ENCODE measurements at places on chromosomes 3 and 15. TPM values are rescaled to one million over a fixed set of nuclear protein-coding genes. Genes with fewer than 3 reads are reported as not detected.

DNA sequence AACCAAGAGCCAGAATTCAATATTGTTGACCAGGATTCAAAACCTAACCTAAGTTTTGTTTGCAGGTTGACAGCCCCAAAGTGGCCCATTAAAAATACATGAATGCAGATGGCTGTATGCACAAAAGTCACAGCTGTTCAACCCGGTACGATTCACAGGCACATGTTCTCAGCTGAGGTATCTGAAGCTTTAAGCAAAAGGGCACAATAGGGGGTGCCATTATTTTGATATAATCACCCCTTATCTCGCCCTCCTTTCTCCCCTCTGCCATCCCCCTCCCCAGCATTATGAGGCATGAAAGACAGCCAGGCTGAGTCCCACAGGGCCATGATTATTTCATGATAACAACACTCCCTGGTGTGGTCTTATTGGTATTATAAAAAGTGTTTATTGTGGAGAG lies 264.9 kb downstream of the EBLN2 start:
- DNase-seq, result no peak

GRCh38 chr3:16070707-16071106 lies 103.8 kb upstream of the GALNT15 start:
- no peak for DNase-seq

The EIF5A2 gene
- 14.3 TPM for total RNA-seq

DNA sequence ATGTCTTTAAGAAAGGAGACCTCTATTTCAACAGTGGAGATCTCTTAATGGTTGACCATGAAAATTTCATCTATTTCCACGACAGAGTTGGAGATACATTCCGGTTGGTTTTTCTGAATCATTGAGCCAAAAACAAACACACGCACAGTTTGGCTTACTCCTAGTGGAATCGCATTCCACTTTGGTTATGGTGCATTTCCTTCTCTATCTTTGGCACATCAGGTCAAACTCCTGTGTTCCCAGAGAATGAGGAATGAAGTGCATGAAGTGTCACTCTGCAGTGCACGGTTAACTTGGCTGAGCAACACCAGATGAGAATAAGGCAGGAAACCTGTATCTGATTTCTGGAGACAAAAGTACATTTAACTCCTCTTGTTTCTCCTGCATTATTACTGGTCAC lies 38.5 kb downstream of the HDC start:
- DNase-seq, result peak; percentile 54

- DNase-seq, result no peak
Measured at GRCh38 chr3:4778740-4779139, 200.5 kb upstream of the BHLHE40 start.

The CCDC13 gene
- 1.2 TPM for total RNA-seq

The MYRIP gene
- 0.10 TPM for total RNA-seq

DNA sequence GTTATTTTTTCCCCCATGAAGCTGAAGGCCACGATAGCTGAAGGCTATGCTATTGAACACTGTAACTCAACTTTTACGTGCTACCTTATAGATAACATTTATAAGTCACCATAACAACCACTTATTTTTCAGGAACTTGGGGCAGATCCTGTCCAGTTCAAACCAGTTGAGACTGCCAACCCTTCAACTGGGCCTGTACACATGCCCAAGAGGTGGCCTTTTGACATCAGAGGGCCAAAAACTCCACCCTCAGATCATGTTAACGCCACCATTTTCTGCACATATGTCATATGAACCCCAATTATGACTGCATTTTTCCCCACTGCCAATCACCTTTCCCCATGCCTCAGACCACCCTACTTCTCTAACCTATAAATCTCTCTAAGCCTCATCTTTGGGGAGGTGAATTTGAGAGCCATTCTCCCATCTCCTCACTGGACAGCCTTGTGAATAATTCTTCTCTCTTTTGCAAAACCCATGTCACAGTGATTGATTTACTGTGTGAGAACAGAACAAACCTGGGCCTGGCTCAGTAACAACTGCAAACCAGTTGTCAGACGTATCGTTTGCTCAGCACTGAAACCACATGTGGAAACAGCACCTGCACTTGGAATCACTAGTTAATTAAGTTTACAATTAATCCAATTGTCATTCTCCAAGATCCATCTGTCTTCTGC lies 42.5 kb downstream of the ZNF445 start:
- no peak for DNase-seq

DNA sequence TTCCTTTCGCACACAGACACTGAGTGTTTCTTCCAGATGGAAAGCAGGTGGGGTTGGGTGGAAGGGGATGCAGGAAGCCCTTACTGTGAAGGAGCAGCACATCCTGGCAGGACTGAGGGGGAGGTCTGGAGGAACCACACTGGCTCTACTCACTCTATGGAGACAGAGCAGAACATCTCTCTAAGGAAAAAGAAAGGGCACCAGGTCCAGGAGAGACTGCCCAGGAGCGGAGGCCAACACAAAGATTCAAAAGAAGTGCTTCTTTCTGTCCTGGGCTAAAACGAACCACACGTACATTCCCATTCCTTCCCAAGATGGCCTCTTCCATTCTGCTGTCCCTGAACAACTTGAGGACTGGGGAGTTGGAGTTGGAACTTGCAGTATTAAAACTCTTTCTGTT lies 13.8 kb upstream of the VIPR1 start:
- DNase-seq, result no peak

The CCR3 gene
- not detected for total RNA-seq

- DNase-seq, result no peak
Measured at GRCh38 chr3:188417766-188418165, 263.8 kb downstream of the LPP start.

DNA sequence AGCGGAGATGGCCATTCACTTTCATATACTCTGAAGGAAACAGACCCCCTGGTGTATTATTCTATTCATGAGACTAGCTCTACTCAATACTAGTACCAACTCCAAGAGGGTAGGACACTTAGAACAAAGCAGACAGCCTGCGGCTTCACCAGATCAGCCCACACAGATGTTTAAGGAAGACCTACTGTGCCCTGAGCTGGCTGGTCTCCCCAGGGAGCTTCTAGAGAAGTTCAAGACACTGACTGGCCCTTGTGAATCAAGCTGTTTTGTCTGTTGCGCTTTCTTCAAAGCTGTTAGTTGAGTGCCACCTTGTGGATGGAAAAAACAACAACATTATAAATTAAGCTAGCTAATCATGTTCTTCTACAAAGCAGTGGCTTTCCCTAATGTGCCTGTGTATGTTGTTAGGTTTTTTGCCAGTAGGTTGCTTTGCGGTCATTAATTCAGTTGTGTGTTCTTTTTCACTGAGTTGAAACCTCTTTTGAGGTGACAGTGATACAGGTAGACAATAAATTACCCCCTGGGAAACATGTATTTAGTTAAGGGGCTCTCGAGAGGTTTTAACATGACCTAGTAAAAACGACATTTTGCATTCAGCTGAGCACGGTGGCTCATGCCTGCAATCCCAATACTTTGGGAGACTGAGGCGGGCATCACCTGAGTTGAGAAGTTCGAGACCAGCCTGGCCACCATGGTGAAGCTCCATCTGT lies 64.2 kb upstream of the MYZAP start:
- peak; percentile 93 for DNase-seq

DNA sequence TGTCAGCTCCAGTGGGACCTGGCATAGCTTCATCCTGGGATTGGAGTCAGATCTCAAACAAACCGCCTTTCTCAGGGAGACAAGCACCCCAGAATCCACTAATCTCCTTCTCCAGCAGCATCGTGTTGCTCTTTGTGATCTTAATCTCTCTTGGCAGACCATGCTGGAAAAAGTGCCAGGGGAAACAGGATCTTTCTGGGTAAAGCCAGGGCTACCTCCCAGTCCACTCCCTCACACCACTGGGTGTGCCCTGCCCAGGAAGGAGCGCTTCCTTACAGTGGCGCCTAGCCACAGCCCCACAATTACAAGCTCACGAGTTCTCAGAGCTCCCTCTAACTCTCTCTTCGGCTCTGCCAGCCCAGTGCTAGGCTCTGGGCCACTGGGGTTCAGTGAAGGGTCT lies 32.2 kb downstream of the RPLP1 start:
- no peak for DNase-seq

DNA sequence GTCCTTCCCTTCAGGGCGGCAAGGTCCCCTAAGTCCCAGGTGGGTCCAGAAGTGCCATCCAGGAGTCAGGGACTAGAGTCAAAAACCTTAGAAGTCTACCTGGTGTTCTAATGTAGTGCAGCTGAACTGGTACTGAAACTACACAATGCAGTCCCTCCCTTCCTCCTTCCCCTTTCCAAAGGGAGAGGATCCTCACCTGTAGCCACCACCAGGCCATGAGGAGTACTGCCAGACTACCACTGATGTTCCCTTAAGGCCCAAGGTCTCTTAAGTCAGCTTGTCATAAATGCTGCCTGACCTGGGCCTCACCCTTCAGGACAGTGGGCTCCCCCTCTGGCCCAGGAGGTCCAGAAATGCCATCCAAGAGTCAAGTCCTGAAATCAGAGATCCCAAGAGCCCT lies 98.9 kb downstream of the ULK4 start:
- no peak for DNase-seq

The STRIT1 gene
- not detected for total RNA-seq

The AADACL2 gene
- not detected for total RNA-seq

DNA sequence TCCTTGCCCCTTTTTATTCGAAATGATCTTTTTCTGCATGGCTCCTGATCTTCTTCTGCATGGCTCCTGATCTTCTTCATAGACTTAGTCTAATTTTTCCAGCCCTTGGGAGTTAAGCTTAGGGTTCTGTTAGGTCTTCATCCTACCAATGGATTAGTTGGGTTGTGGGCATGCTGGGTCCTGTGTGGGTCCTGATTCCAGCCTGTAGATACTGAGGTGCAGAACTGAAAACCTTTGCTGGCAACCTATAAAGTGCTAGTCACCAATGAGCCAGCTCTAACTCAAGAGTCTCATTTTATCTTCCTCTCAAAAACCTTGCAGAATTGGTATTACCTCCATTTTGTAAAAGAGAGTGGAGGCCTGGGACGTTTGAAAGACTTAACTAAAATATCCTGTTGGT lies 229.2 kb downstream of the CLSTN2 start:
- no peak for DNase-seq

- no peak for DNase-seq
Measured at GRCh38 chr15:100601617-100602063, 344 bp downstream of the LINS1 start.

The PRSS50 gene
- 0.68 TPM for total RNA-seq

DNA sequence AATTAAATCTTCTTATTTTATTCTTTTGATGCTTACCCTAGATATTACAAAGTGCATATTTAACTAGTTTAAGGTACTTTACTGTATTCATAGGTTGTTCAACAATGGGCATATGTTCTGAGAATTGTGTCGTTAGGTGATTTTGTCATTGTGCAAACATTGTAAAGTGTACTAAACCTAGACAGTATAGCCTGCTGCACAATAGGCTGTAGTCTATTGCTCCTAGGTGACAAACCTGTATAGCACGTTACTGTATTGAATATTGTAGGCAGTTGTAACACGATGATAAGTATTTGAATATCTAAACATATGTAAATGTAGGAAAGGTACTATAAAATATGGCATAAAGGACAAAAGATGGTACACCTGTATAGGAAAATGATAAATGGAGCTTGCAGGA lies 100.7 kb downstream of the CACNA2D3 start:
- no peak for DNase-seq

- peak; percentile 79 for DNase-seq
Measured at GRCh38 chr3:12901623-12902045, 60.3 kb upstream of the RPL32 start.

GRCh38 chr15:76073554-76073953 lies 13.8 kb downstream of the TMEM266 start:
- no peak for DNase-seq

GRCh38 chr15:58203537-58203936 lies 65.4 kb downstream of the AQP9 start:
- DNase-seq, result peak; percentile 37

- no peak for DNase-seq
Measured at GRCh38 chr3:113867506-113867905, 28.9 kb downstream of the GRAMD1C start.

DNA sequence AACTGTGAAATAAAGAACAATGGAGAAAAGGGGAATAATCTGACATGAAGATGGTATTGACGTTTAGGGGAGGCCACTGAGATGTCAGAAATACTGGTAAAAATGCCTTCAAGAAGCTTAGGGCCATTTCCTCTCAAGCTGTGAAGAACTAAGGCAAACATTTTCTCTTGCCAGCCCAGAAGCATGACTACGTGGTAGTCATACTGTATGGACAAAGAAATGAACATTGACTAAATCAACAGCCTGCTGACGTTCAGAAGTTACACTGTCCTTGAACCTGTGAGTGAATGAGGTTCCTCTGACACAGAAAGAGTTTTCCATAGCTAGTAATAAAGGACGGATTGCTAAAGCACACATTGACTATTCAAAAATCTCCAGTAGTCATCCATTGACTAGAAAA lies 121.0 kb downstream of the P3H2 start:
- DNase-seq, result no peak

The CCR8 gene
- not detected for total RNA-seq

- no peak for DNase-seq
Measured at GRCh38 chr15:75739791-75740190, 27.1 kb upstream of the CSPG4 start.

The CDCP1 gene
- total RNA-seq, result 2.7 TPM

The LRRIQ4 gene
- not detected for total RNA-seq

DNA sequence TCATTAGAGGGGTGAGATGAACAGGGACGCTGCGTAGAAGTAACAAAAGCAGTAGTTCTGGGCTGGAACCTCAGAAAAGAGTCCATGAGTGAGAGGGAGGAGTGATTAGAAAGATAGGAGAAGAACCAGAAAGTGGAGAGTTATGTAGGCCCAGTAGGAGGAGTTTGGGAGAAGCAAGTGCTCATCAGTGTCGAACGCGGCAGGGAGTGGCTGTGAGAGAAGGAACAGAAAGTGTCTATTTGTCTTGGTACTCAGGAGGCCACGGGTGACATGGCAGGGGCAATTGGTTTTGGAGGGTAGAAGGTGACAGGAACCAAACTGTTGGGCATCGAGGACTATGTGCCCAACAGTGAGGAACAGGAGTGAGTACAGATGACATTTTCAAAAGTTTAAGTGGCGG lies 1.3 kb upstream of the INSYN1 start:
- no peak for DNase-seq

DNA sequence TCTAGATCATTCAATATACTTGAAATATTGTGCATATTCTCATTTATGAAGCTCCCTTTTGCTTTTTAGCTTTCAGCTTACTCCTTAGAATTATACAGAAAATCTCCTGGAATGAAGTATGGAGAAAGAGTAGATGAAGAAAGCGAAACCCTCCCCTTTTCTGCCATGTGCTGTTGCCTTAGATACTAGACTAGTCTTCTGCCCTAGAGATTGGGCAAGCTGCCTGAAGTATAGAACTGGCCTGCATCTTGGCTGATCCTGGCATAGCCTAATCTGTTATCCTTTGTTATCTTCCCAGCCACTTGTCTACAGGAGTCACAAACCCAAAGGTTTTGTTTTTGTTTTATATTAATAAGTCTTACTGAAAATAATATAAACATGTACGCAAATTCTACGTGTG lies 138.8 kb downstream of the RBPMS2 start:
- no peak for DNase-seq

Measured in myocyte (in vitro differentiated cells).